Omental fat pad (tissue), 4 donors: ENCODE measurements at places on chromosomes 4 and X.

GRCh38 chr4:79249881-79250503, 75.9 kb downstream of the NAA11 start:
- DNase-seq = no peak

- no peak for DNase-seq
These were observed 34.2 kb downstream of the CCDC158 start for GRCh38 chr4:76386566-76387305.

DNA sequence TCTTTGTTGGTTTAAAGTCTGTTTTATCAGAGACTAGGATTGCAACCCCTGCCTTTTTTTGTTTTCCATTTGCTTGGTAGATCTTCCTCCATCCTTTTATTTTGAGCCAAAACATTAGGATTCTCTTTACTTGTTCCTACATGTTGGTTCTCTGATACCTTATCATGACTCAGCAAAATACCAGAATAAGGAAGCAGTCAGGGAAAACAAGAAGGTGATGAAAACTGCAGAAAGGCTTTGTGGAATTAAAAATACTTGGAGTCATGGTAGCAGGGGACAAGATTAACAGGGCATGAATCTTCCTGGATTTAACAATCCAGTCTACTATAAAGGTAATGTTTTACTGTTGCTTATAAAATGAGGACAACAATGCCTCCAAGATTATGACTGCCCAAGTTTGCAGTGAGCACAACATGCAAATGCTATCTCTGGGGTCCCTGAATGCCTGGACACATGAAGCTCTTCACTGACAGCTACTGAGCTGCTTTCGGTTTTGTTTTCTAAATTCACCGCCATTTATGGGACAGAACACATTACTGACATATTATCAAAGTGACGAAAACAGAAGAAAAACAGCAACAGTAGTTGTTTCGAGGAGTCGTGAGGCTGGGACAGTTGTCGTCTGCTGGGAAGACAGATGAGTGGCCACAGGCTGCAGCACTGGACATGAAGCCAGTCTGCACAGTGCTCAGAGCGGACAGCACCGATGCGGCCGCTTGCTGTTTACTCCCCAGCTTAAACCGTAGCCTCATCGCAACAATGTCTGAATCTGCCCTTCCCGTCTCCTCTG, 174.5 kb upstream of the DKK2 start:
- no peak for DNase-seq

DNA sequence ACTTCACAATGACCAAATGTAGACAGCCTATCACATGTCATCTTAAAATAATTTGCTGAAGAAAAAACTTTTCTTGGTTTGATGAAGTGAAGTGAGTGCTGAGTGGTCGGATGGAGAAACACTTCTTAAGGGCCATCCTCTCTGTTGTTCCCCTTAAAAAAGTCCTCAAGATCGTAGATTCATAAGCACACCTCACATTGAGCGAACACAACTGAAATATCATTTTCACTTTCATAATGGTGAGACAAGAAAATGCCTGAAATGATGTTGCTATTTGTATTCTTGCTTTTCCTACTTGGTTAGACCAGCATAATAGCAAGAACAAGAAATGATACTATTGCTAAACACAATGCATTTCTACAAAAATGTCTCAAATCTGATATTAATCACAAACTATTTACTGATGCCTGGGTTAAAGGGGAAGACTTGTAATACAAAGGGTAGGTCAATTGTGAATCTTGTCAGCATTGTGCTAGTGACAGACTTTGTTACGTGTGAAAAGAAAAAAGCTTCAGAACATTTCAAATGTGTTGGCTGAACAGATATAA, 305.6 kb upstream of the NR3C2 start:
- no peak for DNase-seq

- no peak for DNase-seq
These were observed 21.6 kb downstream of the CLDN34 start for GRCh38 chrX:9988762-9989161.

GRCh38 chrX:148298737-148299136, 201.7 kb upstream of the AFF2 start:
- DNase-seq = no peak

GRCh38 chr4:85772470-85772869, 297.5 kb downstream of the ARHGAP24 start:
- no peak for DNase-seq

- no peak for DNase-seq
These were observed 242.7 kb downstream of the BCOR start for GRCh38 chrX:39854772-39855747.

DNA sequence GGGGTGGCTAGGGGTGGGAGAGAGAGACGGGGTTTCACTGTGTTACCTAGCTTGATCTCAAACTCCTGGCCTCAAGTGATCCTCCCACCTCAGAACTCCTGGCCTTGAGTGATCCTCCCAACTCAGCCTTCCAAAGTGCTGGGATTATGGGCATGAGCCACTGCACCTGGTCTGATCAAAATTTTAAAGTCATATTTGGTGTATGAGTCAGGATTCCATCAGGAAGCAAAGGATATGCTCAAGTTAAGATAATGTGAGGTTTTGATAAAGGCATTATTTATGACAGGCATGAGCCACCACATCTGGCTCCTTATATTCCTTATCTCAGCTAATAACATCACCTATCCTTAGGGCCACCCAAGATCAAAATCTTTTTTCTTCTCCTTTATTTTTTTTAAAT, 182.0 kb downstream of the SLC4A4 start:
- no peak for DNase-seq
